GM03348 (cell line): ENCODE measurements at places on chromosomes 7 and 10.

- DNase-seq: no peak
These were observed 109.5 kb upstream of the GATA3 start for GRCh38 chr10:7945034-7945433.

DNA sequence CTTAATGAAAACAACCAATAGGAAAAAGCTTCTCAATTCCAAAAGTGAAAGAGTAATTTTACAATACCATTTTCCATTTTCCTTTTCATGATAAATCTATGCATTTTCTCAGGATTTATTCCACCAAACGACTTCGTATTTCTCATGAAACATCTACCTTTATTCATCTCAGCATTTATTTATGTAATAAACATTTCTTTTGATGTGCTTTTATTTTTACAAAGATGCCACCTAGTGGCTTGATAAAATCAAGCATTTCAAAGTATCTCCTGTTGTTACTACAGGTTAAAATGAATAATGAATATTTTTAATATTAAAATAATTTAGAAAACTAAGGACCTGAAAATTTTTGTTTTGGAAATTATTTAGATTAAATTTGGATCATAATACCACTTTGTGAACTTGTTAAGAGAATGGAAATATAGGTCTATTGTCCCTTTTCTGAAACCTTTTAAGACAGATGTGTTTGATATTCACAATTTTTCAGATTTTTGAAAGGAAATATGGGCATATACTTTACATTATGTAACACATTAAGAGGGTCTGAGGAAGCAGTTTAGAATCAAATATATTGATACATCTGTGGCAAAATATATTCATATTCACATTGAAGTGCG lies 2.7 kb upstream of the IQUB start:
- peak; percentile 10 for DNase-seq

GRCh38 chr10:12177642-12178041 lies 18.0 kb downstream of the NUDT5 start:
- DNase-seq: no peak

DNA sequence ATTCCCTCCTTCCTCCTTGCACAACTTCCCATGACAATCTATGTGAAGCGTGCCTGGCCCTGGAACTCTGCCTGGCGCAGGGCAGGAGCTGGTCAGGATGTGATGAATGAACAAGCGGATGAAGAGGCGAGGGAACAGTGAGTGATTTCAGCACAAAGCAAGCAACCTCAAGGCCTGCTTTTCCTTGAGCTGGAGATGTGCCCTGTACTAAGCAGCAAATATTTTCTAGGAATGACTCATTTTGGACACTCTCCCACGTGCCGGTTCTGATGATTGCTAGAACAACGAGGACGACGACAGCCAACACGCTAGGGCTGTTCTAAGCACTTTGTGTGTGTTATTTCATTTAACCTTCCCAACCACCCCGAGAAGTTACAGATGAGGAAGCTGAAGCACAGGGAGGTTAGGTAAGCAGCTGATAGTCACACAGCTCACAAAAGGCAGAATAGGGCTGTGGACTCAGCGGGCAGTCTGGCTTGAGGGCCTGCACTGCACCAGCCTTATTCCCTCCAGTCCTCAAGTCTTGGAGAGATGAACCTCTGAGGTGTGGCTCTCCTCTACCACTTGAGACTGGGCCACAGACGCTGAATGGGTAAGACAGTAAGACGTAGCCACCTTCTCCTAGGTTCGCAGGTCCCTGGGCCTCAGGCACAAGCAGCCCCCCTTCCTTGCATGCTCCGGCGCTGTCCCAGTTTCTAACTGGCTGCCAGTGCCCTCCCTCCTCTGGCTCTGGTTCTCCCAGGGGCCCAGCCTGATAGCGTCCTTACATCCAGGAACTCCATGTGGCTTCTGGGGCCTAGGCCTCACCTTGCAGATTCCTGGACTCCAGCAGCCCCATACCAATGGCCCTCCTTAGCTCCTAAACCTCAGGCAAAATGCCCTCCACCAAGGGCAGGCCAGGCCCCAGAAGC lies 59.0 kb downstream of the YKT6 start:
- DNase-seq: peak; percentile 93
